ENCODE measurements at places on chromosomes 12 and 14. TPM values are rescaled to one million over a fixed set of nuclear protein-coding genes. Genes with fewer than 3 reads are reported as not detected.
A peak's percentile ranks its signal among the peaks of the same experiment; 100 is the strongest.

Gene SLC7A7
- 365 TPM for polyA plus RNA-seq

Gene GYS2
- not detected for polyA plus RNA-seq

Gene SLC8B1
- polyA plus RNA-seq, result 32.4 TPM

Gene MYG1
- 55.7 TPM for polyA plus RNA-seq

Gene ANKRD33
- not detected for polyA plus RNA-seq

Gene MAX
- 81.5 TPM for polyA plus RNA-seq

Gene CLMN
- 33.7 TPM for polyA plus RNA-seq

Gene TMEM63C
- 0.78 TPM for polyA plus RNA-seq

Gene GZMB
- 1.3 TPM for polyA plus RNA-seq

Gene GARIN6
- polyA plus RNA-seq, result not detected

Gene SLC39A9
- polyA plus RNA-seq, result 37.6 TPM

DNA sequence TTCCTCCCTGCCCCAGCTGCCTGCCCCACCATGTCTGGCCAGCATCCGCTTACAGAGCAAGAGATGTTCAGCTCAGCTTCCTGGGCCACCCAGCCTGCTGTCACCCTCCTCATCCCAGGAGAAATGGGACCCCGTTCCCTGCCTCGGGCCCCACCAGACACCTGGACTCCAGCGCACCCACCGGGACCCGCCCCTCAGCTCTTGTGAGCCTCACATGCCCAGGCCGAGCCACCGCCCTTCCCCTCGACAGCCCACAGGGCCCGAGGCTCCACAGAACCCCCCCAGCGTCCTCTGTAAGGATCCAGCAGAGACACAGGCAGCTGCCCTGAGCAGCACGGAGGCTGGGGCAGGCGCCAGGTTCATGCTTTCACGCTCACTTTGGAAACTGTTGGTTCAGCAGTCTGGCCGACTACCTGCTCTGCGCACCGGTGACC lies 18.4 kb upstream of the C14orf180 start:
- DNase-seq, result no peak

GRCh38 chr14:104658325-104658712 lies 31.1 kb upstream of the INF2 start:
- no peak for DNase-seq

DNA sequence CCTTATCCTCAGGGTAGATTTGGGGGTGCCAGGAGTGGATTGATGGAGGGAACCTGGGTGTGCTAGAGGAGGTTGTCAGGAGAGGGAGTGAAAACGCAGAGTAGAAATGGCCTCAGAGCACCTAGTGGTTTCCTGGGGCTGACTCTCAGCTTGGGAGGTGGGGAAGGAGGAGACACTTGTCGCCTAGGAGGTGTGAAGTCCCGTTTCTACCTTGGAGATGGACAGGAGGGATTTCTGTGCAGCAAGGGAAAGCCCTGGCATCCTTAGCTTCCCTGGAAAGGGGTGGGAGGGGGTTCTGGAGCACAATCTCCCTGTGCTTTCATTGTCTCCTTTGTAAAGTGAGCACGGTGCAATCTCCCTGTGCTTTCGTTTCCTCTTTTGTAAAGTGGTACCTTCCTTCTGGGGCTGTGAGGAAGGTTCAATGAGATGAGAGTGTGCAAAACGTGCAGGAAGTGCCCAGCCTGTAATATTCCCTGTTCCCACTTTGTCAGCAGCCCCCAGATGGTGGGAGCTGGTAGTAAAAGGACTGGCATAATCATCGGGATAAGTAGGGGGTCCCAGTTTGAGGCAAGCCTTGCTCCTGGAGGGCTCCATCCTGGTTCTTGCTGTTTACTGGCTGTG lies 1.6 kb downstream of the OAS3 start:
- peak; percentile 45 for DNase-seq

DNA sequence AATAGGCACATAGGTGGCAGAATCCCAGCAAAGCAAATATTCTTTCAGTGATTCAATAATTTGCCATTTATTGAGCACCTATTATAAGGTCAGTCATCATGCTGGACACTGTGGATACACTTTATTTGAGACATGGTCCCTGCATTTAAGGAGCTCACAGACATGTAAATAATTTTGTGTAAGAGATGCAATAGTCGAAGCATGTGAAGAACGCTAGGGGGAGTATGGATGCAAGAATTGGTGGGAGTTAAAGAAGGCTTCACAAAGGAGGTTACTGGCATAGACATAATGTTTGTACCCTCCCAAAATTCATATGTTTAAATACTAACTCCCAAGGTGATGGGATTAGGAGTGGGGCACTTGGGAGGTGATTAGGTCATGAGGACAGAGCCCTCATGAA lies 260.6 kb upstream of the GARIN6 start:
- DNase-seq, result no peak

DNA sequence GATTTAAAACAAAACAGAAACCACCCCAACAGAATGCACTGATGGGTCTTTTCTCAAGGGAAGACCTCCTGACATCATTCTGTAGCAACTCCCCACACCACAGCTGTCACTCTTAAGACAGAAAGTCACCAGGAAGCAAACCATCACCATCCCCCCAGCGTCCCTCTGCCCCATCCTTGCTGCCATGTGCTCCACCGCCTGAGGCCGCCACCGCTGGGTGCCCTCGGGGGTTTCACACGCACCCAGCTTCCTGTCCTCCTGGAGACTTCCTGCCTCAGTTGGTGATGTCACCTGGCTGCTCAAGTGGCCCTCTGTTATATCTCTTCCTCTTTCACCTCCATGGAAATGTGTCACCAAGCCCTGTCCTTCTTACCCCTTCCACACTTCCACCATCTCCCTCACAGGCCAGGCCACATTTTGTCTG lies 71.4 kb upstream of the GPR68 start:
- DNase-seq, result peak; percentile 76

DNA sequence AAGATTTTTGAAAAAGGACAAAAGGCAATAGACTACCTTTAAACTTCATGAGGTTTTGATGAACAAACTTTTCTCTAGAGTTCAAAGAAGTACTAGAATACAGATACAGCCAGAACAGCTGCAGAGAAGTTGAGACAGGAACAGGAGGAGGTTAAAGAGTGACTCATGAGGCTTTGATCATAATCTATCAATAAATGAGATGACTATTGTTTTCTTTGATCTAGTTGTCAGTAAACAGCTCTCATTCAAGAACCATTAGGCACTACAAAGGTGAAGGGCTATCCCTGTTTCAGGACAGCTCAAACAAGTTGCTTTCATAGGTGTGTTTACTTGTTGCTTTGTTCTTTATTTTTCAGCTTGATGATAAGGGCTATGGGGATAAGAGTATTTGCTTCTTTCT lies 2.4 kb downstream of the WASHC3 start:
- DNase-seq, result no peak

DNA sequence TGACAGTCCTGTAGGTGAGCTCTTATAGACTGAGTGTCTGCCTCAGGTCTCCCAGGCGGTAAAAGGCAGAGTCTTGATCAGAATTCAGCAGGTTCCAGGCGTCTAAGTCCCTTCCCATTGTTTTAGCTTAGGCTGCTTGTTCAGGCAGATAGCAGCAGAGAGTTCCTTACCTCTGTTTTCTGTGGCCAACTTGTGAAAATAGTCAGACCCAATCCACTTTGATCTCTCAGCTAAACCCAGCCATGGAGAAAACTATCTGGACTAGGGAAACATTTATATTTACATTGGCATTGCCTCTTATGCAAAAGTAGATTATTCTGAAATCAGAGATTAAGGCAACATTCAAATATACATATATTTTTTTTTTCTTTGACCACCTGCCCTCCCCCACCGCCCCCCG lies 21.4 kb downstream of the CCDC62 start:
- DNase-seq, result no peak

- DNase-seq, result no peak
Observed at GRCh38 chr12:26789731-26790644, 43.0 kb downstream of the ITPR2 start.

DNA sequence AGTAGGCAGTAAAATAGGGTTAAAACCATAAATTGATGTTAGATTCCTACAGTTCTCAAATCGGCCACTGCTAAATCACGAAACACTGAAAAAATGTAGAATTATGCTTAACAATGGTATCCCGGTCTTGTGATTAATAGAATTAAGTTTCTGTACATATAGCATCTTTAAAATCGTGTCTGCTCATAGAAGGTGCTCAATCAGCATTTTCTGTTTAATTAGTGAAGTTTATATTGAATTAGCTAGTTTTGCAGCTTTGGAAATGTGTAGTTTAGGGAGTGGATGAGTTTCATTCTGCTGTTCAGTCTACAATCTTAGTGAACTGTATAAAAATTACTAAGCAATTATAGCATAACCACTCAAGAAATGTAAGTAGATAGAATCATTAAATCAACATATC lies 1075.8 kb upstream of the FLRT2 start:
- no peak for DNase-seq

GRCh38 chr12:49599961-49600360 lies 5.5 kb downstream of the FAM186B start:
- DNase-seq, result no peak

- DNase-seq, result no peak
Observed at GRCh38 chr14:29918981-29919380, 8.7 kb downstream of the PRKD1 start.

GRCh38 chr12:94057262-94058151 lies 90.9 kb upstream of the PLXNC1 start:
- DNase-seq, result no peak

DNA sequence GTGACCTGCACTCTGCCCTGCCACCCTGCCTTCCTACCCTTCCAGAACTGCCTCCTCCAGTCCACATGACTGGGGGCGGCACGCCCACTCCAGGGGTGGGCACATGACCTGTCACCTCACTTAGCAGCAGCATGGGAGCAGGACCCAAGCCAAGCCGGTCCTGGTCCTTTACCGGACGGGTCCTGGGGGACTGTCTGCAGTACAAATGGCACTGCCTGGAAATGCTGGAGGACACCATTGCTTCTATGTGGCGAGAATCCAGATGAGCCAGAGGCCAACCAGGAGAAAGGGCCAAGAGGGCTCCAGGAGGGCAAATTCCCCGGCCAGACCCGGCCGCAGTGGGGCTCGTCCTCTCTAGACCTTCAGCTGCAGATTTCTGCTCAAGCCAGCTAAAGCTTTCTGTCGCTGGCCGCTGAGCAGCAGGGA lies 33.1 kb downstream of the ITPK1 start:
- DNase-seq, result no peak

- no peak for DNase-seq
Observed at GRCh38 chr12:111494676-111495075, 89.0 kb downstream of the SH2B3 start.

DNA sequence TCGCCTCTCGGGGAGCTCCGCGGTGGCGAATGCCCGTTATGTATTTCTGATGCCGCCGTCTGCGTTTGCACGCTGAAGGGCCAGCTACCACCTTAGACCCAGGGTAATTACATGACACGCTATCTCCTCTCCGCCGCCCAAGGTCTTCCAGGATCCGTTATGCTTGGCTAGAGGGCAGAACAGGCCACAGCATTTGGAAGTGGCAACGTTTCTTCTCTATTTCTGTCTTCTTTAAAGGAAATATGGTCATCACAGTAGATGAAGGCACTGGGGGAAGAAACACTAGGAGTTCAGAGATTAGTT lies 861 bp upstream of the MDGA2 start:
- no peak for DNase-seq

- no peak for DNase-seq
Observed at GRCh38 chr14:103319422-103319821, 14.6 kb upstream of the EIF5 start.

GRCh38 chr14:74325446-74325845 lies 22.7 kb upstream of the ABCD4 start:
- no peak for DNase-seq

Measured in CD14-positive monocyte (primary cell).